ENCODE measurements at places on chromosomes 4 and X.

GRCh38 chr4:102869569-102870197 lies 891 bp downstream of the CISD2 start:
- peak; percentile 4 for DNase-seq

DNA sequence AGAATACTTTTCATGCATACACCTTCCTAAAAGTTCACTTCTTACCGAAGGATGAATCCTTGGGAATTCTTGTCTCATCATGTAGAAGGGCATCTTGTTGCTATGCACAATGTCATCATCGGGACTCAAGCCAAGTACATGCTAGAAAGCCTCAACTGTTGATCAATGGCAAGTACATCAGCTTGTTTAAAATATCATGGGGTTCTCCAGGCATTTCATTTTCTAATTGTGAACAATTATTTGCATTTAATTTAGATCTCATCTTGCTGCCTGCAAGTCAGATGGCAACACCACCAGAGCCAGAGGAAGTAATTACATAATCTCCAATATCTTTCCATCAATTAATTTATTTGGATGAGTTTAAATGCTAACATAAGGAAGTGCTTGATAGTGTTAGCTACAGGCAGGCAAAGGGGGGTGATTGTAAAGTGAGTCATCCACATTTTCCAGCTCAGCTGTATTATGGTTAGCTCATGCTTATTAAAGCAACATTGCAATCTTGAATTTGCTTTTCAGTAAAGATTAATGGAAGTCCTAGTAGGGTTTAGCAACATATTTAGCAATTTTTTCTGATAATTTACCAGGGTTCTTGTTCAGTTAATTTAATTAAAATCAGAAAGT lies 356.5 kb downstream of the CBLL2 start:
- no peak for DNase-seq

DNA sequence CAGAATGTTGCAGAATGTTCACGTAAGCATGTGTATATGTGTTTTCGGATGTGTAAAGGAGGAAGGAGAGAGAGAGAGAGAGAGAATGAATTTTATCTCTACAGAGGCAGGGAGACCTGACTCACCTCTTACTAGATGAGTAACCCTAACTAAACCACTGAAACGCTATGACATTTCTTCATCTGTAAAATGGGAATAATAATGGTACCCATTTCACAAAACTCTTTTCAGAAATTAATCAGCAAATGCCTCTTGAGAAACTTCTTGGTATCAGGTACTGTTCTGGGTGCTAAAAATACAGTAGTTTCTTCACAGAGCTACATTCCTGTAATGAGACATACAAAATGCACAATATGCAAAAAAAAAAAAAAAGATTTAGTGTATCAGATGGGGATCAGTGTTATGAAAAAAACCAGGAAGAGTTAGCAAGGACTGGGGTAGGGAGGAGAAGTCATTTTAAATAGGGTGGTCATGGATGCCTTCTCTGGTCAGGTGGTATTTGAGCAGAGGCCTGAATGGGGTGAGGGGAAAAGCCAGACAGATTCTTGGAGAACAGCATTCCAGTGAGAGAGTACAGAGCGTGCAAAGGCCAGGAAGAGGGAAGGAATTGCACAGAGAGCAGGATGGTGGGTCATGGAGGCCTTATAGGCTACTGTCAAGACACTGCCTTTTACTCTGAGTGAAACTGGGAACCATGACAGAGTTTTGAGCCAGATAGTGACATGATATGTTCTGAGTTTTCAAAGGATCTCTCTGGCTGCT lies 84.9 kb upstream of the SPANXB1 start:
- DNase-seq = no peak

GRCh38 chr4:99574530-99575324 lies at the start of gene MTTP:
MTTP (plus strand) TSS chr4:99574824; CDS start chr4:99574910, 86 bp downstream.
- DNase-seq = peak; percentile 85

- no peak for DNase-seq
These were observed 4.8 kb downstream of the PROM1 start for GRCh38 chr4:16079046-16079445.

DNA sequence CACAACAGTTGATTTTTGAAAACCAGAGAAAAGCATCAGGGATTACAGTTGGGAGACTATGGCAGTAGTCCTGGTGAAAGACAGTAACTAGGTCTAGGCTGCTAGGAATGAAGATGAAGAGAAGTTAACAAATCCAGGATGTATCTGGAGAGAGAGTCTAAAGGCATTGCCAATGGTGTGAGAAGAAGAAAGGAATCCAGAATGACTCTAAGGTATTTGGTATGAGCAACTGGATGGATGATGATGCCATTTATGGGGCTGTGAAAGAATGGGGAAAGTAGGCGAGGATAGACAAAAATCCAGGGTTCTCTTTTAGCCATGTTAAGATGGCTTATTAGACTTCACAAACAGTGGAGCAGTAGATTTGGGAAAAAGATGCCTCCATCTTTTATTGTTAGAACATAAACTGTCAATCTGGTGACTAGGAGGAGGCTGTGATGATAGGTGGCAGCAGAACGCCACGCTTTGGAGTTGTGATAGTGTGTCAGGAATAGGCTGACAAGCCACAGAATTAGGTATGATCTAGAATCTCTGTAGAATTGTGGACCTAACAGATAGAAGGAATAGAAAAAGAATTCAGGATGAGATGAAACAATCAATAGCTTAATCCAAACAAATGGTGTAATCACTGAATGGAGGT lies 27.3 kb upstream of the JADE1 start:
- peak; percentile 38 for DNase-seq

GRCh38 chrX:46758956-46759644 lies at the start of gene SLC9A7:
SLC9A7 (minus strand) TSS chrX:46759118; CDS start chrX:46759029, 89 bp downstream.
- DNase-seq = peak; percentile 67

Data from small intestine (tissue), 16 donors.